ENCODE measurements at places on chromosomes 7 and 10. TPM values are rescaled to one million over a fixed set of nuclear protein-coding genes. Genes with fewer than 3 reads are reported as not detected.

The FAM180A gene
- polyA plus RNA-seq = not detected

DNA sequence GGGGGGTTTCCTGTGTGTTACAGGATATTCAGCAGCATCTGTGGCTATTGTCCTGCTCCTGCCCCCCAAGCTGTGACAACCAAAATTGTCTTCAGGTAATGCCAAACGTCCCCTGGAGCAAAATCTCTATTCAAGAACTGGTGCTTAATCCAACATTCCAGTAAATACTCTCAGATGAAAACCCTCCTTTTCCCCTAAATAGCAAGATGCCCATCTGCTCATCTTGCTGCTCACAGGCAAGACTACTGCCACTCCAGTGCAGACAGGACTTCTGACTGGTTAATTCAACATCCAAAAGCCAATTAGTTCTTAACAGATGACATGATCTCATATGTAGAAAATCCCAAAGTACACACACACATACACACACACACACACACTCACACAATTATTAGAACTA lies 20.5 kb upstream of the JAZF1 start:
- no peak for DNase-seq

The TBRG4 gene
- polyA plus RNA-seq = 55.2 TPM

- DNase-seq = no peak
These were observed 99.0 kb upstream of the MDFIC start for GRCh38 chr7:114822844-114823243.

The MYH16 gene
- 0.20 TPM for polyA plus RNA-seq

GRCh38 chr7:3561932-3562331 lies 260.9 kb downstream of the SDK1 start:
- DNase-seq = no peak

The GIMAP1 gene
- polyA plus RNA-seq = 2.4 TPM

DNA sequence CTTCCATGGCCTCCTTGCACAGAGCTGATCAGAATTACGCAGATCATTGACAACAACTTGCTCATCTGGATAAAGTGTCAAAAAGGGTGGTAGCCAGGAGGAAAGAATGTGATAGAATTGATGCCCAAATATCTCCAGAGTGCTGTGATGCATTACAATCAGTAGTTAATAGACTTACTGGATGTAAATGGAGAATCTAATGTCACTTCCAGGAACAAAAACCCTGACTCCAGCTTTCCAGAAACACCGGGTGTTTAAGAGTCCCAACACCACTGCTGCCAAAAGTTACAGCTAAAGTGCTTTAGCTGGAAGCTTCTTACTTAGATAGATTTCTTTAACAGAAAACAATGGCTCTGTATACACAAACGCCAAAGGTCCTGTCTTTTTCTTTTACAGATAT lies 25.7 kb upstream of the OSBPL3 start:
- DNase-seq = no peak

DNA sequence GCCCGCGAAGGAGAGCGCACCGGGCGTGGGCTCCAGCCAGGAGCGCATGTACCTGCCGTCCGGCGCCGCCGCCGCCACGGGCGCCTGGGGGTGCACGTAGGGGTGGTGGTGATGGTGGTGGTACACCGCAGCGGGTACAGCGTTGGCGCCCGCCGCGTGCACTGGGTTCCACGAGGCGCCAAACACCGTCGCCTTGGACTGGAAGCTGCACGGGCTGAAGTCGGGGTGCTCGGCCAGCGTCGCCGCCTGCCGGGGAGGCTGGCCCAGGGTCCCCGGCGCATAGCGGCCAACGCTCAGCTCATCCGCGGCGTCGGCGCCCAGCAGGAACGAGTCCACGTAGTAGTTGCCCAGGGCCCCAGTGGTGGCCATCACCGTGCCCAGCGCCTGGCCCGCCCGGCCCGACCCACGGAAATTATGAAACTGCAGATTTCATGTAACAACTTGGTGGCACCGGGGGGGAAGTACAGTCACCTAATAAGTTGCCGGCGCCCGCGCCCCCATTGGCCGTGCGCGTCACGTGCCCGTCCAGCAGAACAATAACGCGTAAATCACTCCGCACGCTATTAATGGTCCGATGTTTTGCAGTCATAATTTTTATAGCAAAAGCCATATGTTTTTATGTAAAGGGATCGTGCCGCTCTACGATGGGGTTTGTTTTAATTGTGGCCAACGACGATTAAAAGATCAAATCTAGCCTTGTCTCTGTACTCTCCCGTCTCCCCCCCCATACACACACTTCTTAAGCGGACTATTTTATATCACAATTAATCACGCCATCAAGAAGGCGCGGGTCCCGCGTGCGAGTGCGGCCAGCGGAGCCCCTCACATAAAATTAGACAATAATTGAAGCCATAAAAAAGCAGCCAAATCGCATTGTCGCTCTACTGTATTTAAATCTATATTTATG lies at the start of gene HOXA9:
Gene HOXA9, minus strand, starts transcription at position 449 of the 907 bp plus-strand sequence. Its CDS starts 80 bp downstream, at position 369.
- DNase-seq = peak; percentile 93

DNA sequence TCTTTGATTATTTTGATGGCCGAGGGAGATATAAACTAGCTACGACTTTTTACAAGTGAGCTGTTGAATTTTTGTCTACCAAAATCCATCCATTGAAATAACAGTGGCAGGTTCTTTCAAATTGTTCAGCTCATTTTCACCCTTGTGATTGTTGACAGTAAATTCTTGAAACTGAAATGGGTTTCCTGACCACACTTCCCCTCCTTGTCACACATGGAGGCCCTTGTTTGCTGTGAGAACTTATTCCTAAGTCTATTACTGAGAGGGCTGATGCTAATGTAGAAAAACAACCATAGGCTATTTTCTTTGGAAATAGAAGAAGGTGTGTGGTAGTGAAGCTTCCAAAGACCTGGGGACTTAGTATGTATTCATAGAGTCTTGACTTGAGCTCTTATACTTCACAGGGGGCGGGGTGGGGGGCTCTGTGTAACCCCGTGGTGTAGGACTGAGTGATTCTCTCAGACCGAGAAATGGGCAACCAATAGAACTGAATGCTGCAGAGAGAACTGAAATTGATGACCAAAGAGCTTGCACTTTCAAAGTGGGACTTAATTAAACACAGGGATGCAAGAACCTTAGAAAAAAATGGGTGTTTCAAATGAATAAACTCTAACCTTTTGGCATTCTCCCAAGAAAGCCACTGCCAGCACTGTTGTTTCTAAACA lies 718.9 kb downstream of the CCSER2 start:
- DNase-seq = no peak

DNA sequence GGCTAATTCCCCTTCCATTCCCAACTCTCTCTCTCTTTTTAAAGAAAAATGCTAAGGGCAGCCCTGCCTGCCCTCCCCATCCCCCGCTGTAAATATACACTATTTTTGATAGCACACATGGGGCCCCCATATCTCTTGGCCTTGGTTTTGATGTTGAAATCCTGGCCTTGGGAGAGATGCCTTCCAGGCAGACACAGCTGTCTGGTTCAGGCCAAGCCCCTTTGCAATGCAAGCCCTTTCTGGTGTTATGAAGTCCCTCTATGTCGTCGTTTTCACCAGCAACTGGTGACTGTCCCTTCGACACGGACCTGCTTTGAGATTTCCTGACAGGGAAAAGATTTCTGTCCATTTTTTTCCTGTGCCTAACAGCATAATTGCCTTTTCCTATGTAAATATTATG lies 3.0 kb downstream of the ADRA2A start:
- DNase-seq = no peak

All from left kidney (tissue), 8 donors.